Mesendoderm (in vitro differentiated cells): ENCODE measurements at places on chromosomes 16 and 17.

DNA sequence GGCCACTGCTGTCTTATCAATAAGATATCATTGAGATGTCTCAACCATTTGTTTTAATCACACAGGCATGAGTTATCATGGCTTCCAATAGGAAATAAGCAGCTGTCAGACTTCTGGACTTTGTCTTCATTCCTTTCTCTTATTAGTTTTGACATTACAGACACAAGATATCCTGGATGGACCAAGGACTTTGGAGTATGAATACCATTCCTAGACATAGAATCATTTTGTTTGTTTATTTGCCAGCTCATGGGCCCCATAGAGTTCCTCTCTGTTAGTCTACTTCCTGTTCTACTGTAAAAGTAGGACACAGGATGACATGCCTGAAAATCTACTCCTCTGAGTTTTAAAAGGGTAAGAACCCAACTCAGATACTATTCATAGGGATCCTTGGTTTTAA lies 77.7 kb upstream of the KCNJ16 start:
- DNase-seq = no peak

GRCh38 chr17:72588561-72588960 lies 467.7 kb downstream of the SOX9 start:
- no peak for DNase-seq

GRCh38 chr16:89575247-89576152 lies at the start of gene CPNE7:
Gene CPNE7, plus strand, starts transcription at chr16:89575758. Its CDS starts 140 bp downstream, at chr16:89575898.
- DNase-seq = no peak

GRCh38 chr17:28777178-28777577 lies 33.4 kb downstream of the TRAF4 start:
- no peak for DNase-seq

DNA sequence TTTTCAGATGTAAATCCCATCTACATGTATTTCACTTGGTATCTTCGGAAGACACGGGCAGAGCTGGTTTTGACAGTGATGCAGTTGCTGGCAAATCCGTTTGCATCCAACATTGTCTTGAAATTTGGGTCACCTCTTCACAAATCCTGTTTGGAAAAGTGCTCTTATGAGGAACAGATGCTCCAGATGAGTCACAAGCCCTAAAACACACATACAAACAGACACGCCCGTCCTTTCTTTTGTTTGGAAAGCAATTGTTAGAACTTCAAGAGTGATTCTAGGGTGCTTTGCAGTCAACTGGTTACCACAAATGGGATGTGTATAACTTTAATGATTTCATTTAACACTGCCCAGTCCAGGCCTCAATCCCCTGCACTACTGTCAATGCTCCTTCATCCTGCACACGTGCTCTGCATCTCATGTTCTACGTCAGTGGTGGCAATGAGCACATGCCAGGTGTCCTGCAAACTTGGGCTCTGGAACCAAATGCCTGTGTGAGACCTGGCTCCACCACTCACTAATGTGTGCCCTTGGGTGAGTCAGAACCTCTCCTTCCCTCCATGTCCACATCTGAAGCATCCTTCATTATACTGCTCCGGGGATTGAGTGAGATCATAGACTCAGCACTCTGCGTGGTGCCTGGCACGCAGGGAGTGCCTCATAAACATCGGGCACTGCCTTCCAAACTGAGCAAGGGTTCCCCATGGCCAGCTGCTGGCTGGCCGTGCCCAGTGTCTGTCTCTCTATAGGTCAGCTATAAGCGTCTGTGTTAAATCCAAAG lies 19.3 kb upstream of the FOXF1 start:
- no peak for DNase-seq

DNA sequence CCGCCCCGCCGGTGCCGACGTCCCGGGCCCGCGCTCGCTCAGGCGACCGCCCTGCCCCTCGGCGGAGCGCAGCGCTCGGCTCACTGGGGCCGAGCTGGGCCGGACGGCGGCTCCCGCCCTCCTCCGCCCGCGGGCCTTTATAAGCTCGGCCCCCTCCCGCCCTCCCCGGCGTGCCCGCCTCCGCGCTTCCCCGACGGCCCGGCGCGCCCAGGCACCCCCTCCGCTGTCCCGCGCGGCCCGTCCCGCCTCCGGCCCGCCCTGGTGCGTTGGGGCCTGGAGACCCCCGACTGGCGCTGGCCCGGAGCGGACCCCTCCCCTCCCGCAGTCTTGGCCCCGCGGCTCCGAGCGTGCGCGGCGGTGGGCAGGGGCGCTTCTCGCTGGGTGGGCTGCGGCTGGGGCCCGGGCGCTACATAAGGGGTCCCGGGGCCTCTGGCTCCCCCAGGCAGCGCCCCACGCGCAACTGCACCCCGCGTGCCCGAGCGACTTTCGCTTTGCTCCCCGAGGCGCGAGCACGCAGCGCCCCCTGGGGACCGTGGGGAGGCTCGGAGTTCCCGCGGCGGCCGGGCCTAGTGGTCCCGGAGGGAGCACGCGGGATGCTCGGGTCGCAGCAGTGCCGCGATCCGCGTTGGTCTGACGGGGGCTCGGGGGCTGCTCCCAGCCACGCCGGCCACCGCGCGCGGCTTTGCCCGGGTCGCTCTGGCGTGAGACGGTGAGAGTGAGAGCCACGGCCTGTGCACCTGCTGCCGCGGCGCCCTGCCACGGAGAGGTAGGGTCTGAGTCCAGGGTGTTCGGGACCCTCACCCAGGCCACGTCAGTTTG lies at the start of gene PIEZO1:
TSS of gene PIEZO1 (minus strand) at position 115 of the 819 bp plus-strand sequence. CDS start 256 bp downstream, outside the sequence.
- DNase-seq = peak; percentile 46

- DNase-seq = peak; percentile 85
These were observed 556 bp upstream of the SPNS1 start for GRCh38 chr16:28974007-28974436.

- DNase-seq = no peak
These were observed 21.5 kb upstream of the PSMD7 start for GRCh38 chr16:74275031-74275636.

GRCh38 chr17:34361478-34362061 lies 1.5 kb downstream of the CCL1 start:
- peak; percentile 95 for DNase-seq

DNA sequence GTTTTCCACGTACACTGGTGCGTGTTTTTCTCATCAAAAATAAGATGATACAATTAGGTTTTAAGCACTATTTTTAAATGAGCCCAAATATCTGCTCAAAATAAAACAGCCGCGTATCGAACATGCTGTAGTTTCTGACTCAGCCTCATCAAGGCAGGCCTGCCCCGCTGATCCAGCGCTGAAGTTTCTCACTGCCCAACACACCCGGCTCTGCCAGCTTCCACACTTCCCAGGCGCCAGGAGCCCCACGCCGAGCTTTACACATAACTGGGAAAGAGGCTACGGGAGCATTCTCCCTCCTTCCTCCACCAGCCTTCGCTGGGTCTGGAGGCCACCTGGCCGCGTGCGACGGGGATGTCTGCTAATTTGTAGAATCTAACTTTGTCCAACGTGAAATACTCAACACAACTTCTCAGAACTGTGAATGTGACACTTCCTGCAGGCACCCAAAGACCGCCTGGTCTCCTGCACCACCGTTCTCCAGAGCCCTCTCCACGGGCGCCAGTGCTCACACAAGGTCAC lies 42.1 kb downstream of the MAP1LC3B start:
- no peak for DNase-seq

DNA sequence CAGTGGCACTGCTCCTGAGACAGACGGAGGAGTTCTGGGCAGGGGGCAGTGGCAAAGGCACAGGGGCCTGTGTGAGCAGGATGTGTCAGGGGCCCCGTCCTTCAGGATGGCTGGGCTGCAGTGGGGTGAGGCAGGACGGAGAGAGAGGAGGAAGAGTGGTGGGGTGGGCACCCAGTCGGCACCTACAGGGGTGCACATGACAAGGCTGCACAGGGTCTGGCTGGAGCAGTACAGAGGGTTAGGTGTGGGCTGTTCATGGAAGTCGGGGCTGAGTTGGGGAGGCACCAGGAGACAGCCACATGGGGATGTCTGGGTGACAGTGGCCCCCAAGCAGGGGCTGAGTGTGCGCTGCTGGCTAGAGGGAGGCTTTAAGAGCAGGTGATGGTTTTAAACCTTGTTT lies 106.0 kb downstream of the RAB11FIP4 start:
- no peak for DNase-seq

DNA sequence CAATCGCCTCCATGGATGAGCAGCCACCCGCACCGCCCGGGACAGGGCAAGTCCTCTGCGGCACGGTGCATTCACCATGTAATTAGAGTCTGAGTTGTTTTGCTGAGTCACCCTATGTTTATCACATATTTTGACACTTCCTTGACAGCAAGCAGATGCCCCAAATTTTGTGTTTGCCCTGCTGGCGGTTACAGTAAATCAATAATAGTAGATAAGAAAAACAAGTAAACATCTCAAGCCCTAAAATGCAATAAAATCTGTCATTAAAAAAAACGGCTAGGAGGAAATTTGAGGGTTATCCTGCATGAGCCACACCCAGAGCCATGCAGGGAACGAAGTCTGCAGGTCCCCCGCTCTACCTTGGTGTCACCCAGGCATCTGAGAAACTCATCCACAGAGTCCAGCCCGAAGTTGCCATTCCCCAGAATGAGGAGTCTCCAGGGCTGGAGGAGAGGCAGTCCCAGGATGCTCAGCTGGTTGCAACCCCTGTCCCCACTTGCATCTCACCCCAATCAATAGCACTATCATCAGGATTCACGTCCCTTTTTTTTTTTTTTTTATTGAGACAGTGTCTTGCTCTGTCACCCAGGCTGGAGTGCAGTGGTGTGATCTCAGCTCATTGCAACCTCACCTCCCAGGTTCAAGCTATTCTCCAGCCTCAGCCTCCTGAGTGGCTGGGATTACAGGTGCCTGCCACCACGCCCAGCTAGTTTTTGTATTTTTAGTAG lies 16.5 kb upstream of the ST6GALNAC1 start:
- no peak for DNase-seq

GRCh38 chr17:54194268-54194667 lies 371.5 kb downstream of the KIF2B start:
- no peak for DNase-seq

DNA sequence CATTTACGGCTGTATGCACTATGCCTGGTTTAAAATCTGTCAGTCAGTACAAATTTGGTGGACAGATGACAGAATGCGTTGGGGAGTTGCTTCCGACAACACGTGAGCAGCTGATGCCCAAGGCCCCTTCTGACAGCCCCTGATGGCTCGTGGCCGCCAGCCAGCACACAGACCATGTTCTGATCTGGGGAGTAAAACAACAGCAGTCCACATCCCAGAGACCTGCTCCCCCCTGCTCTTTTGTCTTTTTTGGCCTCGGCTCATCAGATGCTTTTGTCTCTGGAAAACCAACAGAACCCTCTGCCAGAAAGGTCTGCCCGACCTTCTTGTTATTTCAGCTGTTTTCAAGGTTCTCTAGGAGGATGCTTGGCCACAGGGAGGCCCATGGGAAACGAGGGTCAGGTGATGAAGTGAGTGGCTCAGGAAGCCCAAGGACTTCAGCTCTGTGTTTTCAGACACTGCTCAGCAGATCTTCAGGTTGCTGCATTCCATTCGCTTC lies 10.8 kb downstream of the ARSG start:
- DNase-seq = peak; percentile 36

DNA sequence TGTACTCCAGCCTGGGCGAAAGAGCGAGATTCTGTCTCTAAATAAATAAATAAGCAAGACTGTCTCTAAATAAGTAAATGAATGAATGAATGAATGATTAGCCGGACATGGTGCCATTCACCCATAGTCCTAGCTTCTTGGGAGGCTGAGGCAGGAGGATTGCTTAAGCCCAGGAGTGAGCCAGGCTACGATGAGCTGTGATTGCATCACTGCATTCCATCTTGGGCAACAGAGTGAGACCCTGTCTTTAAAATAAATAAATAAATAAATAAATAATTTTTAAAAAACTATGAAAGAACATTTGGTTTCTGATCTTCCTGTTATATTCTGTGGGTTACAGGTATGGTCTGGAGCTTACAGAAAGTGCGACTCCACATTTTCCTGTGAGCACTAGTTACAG lies 65.0 kb downstream of the C17orf58 start:
- DNase-seq = no peak

DNA sequence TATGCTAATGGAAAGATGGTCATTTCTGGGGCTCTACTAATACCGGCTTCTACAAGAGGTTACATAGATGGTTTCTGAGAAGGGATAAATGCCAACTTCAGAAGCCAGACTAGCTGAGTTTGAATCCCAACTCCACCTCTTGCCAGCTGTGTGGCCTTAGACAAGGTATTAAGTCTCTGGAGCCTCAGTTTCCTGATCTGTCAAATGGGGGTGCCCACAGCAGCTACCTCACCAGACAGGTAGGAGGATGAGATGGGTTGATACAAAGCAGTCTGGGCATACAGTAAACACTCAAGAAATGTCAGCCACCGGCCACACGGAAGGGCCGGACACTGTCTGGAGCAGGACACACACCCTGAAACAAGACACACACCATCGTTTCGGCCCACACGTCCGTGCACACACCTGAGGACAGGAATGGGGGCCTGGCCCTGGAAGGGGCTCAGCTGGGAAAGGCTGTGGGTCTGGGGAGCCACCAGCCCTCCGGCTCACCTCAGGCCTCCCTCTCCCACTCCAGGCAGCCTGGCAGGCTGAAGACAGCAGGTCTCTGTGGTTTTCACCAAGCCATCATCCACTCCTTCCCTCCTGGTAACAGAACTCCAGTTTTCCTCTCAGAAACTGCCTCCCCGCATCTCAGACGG lies 5.5 kb downstream of the KNOP1 start:
- DNase-seq = no peak

DNA sequence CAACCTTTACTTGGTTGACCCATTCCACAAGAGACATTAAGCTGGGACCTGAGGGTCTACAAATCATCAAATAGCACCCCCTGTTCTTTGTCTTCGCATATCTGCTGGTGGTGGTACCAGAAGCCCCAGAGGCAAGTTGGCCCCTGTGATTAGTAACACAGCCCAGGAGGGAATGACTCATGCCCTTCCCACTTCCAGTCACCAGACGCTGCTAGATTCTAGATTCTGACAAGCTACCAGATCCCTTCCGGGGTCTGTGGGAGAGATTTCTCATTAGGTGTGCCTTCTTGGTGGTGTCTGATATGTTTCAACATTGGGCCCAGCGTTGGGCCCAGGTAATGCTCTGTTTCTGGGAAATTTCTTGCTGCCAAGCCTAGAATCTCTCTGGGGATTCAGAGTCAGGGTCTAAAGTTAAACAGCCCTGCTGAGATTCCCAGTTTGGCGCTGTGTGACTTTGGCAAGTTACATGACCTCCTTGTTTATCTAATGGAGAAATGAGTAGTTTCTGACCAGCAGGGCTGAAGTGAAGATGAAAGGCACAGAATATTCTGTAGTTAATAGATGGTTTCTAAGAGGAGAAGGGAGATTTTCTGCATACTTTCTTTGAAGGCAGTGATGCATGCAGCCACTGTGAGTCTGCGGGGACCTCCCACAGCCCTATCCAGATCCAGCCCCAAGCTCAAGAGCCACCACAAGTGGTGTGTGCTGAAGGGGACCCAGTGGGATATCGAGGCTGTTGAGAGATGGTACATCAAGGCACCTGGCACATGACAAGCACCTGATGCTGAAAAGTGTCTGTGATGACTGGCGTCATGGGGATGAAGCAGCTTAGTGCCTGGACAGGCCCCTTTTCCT lies 3.9 kb downstream of the TRPV2 start:
- peak; percentile 82 for DNase-seq

GRCh38 chr17:14545156-14545906 lies 244.4 kb downstream of the HS3ST3B1 start:
- DNase-seq = peak; percentile 14
